NCI-H1105 (cell line): ENCODE measurements at places on chromosomes 1 and 21.

DNA sequence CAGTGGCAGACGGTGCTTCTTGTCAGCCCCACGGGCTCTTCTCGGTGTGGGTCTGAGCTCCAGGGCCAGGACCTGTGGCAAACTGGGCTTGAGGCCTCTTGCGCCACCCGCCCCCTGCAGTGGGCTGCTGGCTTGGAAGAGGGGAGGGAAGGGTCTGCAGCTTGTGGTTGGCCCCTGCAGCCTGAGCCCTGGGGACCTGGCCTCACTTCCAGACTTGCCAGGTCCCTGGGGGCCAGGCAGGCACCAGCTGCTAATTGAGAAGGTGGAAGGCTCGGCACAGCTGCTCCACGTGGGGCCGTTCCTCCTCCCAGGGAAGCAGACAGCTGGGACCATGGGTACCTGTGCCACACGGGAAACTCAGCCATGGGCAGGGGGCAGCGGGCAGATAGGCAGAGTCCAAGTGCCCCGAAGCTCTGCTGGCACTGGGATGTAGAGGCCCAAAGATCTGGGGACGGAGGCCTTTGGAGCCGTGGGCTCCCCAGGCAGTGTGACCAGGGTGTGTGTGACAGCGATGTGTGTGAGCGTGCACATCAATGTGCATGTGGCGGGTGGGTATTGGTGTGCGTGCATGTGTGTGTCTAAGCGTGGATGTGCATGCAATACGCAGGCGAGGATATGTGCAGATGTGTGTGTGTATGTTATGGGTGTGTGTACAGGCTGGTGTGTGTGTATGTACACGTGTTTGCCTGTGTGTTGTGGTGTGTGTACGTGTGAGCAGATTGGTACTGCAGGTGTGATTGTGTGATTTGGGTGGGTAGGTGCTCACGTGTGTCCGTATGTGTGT, 39.3 kb downstream of the TP73 start:
- peak; percentile 33 for DNase-seq

DNA sequence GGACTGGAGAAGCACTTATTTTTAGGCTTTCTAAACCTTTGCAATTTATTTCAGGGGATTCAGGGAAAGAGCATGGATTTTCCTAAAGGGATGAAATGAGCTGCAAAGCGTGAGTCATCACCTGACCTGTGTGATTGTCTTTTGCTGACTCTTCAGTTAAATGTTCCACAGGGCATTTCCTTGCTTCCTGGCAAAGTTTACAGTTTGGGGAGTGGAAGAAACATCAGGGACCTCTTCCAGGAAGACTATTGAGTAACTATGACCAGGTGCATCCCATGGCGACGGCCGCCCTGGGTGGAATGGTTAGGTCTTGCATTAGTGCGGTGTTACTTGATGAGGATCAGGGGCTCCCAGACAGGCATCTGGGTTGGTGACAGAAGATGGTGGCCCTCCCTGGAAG, 79.5 kb upstream of the SIPA1L2 start:
- no peak for DNase-seq

- DNase-seq: no peak
Measured at GRCh38 chr21:17613242-17613676, 558 bp upstream of the BTG3 start.

DNA sequence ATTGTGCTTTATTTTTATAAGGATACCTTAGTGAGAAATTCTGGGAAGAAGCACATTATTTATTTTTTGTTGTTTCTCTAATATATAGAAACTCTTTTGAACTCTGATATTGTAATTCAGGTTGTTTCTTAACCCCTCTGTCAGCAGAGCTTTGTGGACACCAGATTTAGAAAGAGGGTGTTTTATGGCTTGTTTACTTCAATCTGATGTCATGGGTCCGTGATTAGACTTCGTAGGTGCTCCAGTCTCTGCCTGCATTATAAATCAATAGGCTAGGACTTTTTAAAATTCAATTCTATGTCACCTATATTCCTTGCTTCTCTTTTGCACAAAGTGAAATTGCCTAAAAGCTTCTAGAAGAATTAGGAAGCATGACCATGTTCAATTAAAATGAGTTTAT, 47.3 kb upstream of the CCDC190 start:
- no peak for DNase-seq

DNA sequence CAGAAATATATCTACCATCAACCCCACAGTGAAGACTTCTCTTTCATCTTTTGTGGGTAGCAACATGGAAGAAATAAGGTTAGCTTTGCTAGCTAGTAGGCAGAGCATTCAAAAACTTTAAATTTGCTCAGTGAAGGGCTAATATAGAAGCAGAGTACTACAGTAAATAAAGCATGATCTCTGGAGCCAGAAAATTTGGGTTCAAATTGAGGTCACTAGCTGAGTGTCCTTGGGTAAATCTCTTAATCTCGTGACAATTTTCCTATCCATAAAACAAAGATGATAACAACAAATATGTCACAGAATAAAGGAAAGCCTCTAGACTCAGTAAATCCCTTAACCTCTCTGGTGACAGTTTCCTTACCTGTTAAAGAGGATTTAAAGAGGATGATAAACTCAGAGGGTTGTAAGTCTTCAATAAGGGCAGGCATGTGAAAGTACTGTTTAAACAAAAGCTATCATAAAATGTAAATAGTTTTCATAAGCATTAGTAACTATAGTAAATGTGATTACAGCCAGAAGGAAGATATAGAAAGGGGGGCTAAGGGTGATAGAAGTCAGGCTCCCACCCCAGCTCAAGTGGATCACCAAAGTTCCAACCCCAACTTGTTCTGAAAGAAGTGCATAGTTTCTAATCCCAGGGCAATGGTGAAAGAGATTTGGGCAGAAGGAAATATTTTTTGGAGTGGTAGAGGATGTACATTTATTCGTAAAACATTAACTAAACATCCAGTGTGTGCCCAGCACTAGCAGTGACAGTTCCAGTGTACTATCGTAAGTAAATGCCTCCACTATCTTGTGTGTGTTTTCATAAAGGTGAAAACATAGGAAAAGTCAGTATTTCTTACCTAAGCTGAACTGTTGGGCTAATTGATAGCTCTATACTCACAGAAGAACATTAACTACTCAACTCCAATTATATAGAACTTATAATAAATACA, 24.8 kb downstream of the TM2D1 start:
- DNase-seq: no peak
